Cortex of kidney (tissue), 1 donor: ENCODE measurements at places on chromosomes 5 and 9.

- DNase-seq: no peak
Measured at GRCh38 chr5:142327111-142327842, 2.5 kb upstream of the SPRY4 start.

GRCh38 chr5:157539503-157540022 is 36.0 kb downstream of the ADAM19 start:
- DNase-seq: no peak

- no peak for DNase-seq
Measured at GRCh38 chr9:89178830-89179539, 367 bp upstream of the SHC3 start.

GRCh38 chr5:154189256-154189818 is 1.2 kb upstream of the GALNT10 start:
- no peak for DNase-seq

DNA sequence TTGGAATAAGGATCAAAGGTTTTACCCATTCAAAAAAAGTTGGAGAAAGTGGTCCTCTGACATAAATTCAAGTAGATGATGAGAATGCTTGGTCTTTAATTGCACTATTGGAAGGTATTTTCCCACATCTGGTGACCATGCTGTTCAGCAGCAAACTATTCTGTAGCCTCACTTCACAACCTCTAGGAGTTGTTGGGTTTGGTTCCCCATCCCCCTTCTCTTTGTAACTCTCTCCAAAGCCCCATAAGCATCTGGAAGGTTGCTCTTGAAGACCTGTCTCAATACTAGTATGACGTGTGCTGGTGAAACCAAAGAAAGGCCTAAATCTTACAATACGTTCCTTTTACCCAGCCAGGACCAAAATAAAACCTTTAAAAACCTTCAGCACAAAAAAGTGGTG is 8.5 kb downstream of the RGMB start:
- DNase-seq: no peak
